HAP-1 (cell line): ENCODE measurements at places on chromosomes 16 and 17.
A peak's percentile ranks its signal among the peaks of the same experiment; 100 is the strongest.

DNA sequence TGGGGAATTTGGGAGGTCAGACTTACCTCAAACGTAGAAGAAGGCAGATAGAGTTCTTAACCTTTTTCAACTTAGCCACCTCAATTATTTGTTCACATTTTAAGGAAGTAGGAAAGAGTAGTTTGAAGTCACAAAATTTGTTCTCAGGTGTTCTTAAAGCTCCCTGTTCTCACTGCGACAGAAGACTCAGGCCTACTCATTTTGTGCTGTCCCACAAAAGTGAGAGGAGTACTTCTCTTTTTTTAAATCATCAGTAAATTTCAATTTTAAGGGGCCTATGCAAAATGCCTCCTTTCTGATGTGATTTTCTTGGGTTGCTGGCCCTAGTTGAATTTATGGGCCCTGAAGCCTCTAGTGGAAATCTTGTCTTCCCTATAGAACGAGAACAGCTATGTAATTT is 133.4 kb downstream of the MAP2K6 start:
- DNase-seq: no peak

- peak; percentile 90 for DNase-seq
Measured at GRCh38 chr17:68200689-68201417, 47.0 kb upstream of the AMZ2 start.

DNA sequence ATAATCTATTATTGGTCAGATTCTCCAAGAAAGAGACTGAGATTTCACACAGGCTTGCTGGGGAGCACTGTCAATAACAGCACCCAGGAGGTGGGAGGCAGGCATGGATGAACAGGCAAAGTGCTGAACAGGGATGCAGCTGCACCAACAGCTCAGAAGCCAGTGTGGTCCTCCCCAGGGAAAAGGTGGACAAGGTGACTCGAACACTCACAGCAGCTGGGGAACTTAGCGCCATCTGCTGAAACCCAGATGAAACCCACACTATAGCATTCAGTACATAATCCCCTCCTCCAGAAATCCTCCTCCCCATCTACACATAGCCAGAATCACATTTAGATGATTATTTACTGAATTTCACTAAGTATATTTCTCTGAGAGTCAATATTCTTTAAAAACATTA is 255.2 kb upstream of the WSB1 start:
- no peak for DNase-seq

GRCh38 chr17:75693500-75694481 is 26.7 kb downstream of the SAP30BP start:
- no peak for DNase-seq

- no peak for DNase-seq
Measured at GRCh38 chr17:28839221-28839620, 3.4 kb downstream of the FAM222B start.

GRCh38 chr16:31265329-31266245 is 5.8 kb downstream of the ITGAM start:
- no peak for DNase-seq
